Tibial artery (tissue), 4 donors: ENCODE measurements at places on chromosomes 12 and 14.

DNA sequence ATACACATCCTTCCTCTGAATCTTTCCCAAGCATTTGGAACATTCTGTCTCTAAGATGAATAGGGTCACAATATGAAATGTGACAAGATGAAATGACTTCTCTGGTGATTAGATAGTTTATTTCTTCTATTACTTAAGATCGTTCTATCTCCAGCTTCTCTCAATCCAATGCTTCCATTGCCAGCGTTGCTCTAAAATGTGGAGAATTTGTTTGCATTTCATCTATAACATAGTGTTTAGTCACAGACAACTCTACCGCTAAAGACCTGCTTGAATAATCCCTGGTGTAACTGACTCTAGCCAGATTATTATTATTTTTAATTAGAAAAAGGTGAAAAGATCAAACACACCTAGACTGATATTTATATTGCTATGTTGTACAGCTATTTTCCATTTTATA lies 184.7 kb upstream of the PRICKLE1 start:
- no peak for DNase-seq

DNA sequence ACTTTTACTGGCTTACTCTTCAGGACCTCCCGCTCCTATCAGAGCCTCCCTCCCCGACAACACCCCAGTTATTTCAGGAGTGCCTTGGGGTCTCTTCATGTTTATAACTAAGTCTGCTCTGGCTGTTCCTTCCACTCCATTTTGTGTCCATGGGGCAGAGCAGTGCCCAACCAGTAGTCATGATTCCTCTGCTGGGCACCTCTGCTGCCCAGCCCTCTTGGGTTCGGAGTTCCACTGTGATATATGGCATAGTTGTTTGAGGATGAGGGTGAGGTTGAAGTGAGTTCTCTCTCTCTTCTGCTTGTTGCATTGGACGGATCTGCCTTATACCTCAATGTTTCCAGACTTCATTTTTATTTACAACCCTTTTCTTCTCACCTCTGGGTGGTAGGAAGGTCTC lies 17.4 kb downstream of the NR1H4 start:
- no peak for DNase-seq

DNA sequence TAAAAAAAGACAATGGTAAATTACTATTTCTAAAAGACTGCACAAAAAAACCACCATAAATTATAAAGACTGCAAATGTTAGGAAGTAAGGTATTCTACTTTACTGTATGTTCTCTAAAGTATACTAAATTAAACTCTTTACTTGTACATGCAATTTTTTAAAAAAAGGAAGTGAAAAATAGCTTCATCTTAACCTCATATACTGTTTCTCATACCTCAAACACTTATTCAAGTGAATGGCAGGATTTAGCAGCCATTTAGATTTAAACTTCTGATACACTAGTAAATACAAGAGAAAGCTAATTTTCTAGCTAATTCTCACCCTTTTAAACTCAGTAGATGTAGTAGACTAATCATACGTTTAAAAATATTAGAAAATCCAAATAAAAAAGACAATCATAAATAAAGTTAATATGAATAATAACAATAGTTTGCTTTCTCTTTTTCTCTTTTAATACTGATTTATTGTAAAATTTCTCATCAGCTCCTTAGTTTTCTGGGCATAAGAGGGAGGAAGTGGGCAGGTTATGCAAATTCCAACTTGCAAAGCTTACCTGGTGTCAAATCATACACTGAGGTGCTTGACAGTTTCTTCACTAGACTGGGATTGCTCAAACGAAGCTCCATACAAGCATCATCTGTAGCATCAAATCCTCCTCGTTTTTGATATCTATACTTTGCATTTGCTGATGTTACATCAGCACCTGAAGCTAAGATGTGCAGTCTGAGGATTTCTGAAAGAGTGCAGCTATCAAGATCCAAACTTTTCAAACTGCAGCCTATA lies 71.0 kb upstream of the CFL2 start:
- no peak for DNase-seq

GRCh38 chr12:3277306-3277943 lies 200.2 kb downstream of the TSPAN9 start:
- no peak for DNase-seq

- peak; percentile 62 for DNase-seq
Observed at GRCh38 chr14:104891121-104891551, 26.1 kb downstream of the CEP170B start.

DNA sequence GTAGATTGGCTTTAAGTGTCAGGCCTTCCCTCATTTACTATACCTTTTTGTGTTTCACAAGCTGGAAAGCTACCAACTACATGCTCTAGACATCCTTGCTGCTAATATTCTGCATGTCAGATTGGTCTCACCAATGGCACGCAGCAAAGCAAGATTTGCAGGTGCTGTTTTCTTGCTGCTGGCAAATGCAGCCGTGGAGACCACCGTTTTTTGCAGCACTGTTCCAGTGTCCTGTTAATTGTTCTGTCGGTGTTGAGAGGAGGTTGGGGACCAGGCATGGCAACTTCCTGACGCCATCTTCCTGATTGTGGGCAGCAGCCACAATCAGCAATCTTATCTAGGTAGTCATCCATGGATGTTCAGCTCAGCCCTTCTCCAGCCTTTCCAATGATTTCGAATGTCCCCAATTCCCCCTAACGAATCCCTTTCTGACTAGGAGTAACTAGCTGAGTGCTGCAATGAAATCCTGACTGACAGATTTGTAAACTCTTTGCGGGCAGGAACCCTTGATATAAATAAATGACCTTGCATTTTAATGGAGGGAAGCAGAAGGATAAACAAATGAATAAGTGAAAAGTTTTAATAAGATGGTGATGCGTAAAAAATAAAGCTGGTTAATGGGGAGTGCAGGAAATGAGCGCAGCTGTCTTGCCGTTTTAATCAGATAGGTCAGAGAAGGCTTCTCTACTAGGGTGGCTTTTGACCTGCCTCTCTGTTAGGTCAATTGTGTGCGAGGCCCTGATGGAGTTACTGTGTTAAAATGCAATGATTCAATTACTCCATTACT lies 574 bp upstream of the CRADD start:
- DNase-seq, result no peak

GRCh38 chr14:96243785-96244184 lies 12.2 kb upstream of the BDKRB1 start:
- no peak for DNase-seq

- no peak for DNase-seq
Observed at GRCh38 chr12:122721057-122721545, 4.5 kb upstream of the HCAR3 start.

GRCh38 chr14:96267336-96267735 lies 11.3 kb downstream of the BDKRB1 start:
- no peak for DNase-seq

GRCh38 chr14:101790232-101790631 lies 28.7 kb downstream of the PPP2R5C start:
- no peak for DNase-seq

- DNase-seq, result no peak
Observed at GRCh38 chr14:61939776-61940175, 177.6 kb downstream of the SNAPC1 start.

GRCh38 chr12:21666722-21667121 lies 9.1 kb upstream of the LDHB start:
- no peak for DNase-seq

DNA sequence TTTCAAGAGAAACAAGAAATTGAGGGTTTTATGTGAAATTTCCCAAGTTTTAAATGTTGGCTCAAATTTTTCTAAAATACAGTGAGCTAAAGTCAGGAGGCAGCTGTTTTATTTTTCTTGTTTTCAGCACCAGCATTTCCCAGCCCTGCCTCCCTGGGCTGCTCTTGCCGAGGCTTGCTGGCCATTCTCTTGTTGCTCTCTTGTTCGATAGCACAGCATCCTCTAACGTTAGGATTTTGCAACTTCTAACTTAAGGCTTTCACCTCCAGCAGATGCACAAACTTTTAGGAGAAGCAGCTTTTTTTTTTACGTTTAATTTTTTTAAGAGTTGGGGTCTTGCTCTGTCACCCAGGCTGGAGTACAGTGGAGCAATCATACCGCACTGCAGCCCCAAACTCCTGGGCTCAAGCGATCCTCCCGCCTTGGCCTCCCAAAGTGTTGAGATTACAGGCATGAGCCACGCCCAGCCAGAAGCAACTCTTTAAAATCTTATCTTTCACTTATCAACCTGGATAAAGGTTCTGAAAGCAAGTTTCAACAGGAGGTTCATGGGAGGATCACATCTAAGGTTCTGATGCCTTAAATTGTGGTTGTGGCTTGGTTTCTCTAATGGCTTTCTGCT lies 40.2 kb downstream of the B4GALNT3 start:
- peak; percentile 28 for DNase-seq

DNA sequence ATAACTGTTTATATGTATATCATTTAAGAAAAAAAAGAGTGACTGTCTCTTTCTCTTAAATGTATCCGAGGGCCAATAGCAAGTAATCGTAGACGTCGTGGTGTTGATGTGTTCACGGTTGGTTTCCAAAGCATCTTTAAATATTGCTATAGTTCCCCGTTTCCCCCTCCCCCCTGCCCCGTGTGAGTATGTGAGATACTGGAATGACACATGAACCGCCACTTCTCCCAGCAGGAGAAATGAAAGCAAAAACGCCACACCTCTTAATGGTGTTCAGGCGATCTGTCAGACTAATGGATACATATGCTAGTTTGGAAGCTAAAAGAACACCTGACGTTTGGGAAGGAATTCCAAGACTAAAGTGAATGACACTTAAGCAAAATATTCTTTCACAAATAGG lies 258.3 kb downstream of the FOXN3 start:
- no peak for DNase-seq

DNA sequence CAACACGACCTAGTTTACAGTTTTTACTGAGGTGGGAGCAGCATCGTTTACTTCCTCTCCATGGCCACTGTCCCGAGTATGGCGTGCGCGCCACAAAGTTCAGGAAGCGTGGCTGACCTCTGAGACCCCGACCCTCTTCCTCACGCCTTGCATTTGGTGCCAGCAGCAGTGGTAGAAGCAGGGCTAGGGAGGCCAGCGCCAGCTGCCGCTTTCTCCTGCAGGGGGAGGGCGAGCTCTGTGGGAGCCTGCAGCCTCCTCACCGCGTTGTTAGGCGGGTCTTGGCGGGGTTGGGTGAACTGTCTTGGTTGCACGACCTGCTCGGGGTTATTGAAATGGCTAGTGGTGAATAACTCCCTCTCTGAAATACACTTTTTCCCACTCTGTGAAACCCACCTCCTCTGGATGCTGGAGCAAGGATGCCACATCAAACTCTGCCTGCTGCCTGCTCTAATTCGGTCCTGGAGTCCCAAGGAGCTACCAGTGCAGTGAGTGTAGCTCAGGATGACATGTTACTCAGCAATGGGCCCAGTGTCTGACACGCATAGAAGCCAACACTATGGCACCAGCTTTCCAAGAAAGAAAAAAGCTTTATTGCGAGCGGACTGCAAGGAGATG lies 22.3 kb upstream of the TDRD9 start:
- no peak for DNase-seq

DNA sequence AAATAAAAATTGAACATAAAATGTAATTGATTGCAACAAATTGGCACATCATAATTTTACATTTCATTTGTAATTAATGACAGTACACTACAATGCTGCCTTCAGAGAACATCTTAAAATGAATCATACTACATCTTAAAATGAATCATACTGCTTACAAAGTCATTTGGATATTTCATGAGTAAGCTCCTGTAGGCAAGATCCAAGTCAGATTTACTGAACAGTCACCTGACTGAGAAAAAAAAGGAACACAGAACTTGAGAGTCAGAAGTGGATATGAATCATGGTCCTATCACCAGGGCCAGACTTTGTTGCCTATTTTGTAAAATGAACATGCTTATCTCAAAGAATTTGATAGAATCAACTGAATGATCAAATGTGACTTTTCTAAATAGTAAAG lies 32.7 kb upstream of the FBLN5 start:
- DNase-seq, result no peak

DNA sequence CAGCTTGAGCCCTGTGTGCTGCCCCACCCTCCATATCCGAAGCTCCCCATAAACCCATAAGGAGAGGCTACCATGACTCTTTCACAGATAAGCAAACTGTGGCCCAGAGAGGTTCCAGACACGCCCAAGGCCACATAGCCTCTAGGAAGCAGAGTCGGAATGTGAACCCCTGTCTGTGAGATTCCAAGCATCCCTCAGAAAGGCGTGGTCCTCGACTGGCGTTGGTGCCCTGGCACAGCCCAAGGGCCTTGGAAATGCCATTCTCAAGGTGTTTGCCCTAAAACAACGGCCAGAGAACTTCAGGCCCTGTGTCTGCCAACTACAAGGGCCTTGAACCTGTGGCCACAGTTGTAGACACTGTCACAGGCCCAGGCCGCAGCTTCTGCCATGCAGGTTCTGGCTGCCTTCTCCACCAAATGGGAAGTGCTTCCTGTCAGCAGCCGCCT lies 8.5 kb upstream of the DIO3 start:
- DNase-seq, result no peak

DNA sequence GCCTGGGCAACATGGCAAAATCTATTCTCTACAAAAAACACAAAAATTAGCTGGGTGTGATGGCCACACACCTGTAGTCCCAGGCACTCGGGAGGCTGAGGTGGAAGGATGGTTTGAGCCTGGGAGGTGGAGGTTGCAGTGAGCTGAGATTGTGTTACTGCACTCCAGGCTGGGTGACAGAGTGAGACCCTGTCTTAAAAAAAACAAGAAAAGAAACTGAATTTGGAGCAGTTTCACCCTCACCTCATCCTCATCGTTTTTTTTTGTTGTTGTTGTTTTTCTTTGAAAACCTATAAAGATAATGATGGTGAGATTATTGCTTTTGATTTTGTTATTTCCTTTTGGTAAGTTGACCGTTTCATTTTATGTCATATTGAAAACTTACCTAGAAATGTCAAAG lies 60.7 kb downstream of the SLC38A6 start:
- DNase-seq, result no peak

- no peak for DNase-seq
Observed at GRCh38 chr12:47164724-47165439, 85.1 kb upstream of the AMIGO2 start.

- peak; percentile 74 for DNase-seq
Observed at GRCh38 chr14:94936901-94937685, 167.2 kb upstream of the GSC start.

GRCh38 chr12:131459773-131460365 lies 251.0 kb upstream of the SFSWAP start:
- no peak for DNase-seq
